Adipocyte (in vitro differentiated cells): ENCODE measurements at places on chromosomes 12 and 14.

GRCh38 chr14:69994002-69994401 lies 114.8 kb downstream of the SMOC1 start:
- DNase-seq, result no peak

DNA sequence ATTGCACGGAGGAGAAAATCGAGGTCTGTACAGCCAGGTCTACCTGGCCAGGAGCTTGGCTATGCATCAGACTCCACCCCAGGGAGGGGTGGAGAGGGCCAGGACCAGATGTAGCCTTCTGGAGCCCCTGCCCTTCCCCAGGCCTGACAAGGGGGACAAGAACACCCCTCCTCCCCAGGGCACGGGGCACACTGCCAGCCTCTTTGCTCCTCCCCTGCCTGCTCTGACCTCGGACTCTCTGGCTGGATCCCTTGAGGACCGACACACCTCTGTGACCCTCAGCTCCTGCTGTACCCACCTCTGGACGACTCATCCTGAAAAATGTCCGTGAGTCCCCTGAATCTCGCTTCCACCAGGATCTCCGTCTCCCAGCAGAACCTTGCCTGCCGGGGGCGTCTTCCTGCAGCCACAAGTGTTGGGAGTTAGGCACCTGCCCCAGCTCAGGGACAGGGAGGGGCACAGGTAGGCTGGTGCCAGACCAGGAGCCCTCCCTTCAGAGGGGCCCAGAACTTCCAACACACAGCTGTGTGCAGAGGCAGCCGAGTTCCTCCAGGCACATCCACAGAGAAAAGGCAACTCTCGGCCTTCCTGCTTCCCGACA lies 21.8 kb downstream of the AHNAK2 start:
- DNase-seq, result no peak

GRCh38 chr14:101917413-101918017 lies 46.9 kb upstream of the DYNC1H1 start:
- no peak for DNase-seq

- DNase-seq, result no peak
Measured at GRCh38 chr12:108102363-108102762, 26.7 kb upstream of the WSCD2 start.

GRCh38 chr12:58811346-58811745 lies 109.0 kb downstream of the LRIG3 start:
- no peak for DNase-seq
